Stimulated activated CD8-positive, alpha-beta memory T cell treated with anti-CD3 and anti-CD28 coated beads, Interleukin-15, amount 100 ng/mL, for 48 hours (primary cell): ENCODE measurements at places on chromosomes 11 and 22.

- DNase-seq = no peak
These were observed 156.8 kb downstream of the WNT11 start for GRCh38 chr11:76049511-76049910.

DNA sequence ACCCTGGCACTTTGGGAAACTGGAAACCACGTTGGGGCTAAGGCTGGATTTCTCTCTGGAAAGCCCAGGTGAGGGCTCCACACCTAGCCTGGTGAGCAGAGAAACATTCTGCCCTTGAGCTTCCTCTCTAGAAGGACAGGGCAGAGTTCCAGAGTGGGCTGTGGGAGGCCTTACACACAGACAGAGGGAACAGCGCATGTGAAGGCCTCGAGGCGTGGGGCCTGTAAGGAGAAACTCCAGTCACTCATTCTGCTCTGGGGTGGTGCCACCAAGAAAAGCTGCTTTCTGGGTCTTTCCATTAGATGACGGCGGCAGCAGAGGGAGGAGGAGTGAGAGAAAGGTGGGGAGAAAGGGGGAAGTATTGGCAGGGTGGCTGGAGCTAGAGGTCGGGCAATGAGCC is 183.1 kb downstream of the CHST1 start:
- DNase-seq = no peak

DNA sequence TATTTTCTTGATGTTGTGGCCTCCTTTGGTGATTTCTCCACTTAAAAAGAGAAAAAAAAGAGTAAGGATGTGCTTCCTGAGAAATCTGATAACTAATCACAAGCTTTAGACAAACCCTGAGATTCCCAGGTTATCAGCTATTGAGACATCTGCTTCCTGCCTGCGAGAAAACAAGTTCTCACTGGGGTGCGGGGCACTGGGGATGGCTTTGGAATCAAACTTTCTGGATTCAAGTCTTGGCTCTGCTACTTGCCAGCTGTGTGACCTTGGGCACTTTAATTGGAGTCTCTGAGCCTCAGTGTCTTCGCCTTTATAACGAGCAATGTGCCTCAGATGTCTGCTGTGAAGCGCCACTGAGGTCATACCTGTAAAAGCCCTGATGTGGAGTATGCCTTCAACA is 152.5 kb upstream of the NAV2 start:
- no peak for DNase-seq

- DNase-seq = no peak
These were observed 178.8 kb downstream of the IGLL1 start for GRCh38 chr22:23401111-23401909.

GRCh38 chr22:43200555-43200954 is 13.6 kb upstream of the TTLL12 start:
- no peak for DNase-seq

GRCh38 chr22:19909350-19910179 is 32.0 kb upstream of the COMT start:
- peak; percentile 51 for DNase-seq

- no peak for DNase-seq
These were observed 50.6 kb upstream of the ARFGAP3 start for GRCh38 chr22:42907404-42908373.

DNA sequence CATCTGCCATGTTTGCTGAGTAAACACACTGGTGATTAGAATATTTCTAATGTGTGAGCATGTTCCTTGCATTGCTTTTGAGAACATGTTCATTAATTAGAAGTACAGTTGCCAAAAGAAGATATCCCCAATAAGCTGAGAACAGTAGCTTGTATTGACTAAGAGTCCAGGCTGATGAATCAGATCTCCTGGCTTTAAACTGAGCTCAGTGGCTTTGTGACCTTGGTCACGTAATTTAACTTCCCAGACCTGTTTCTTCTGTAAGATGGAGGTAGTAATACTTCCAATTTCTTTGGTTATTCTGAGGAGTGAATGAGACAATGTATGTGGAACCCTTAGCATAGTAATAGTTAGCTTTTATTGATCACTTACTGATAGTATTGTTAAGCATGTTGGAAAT is 61.9 kb downstream of the CYB5R2 start:
- DNase-seq = no peak

DNA sequence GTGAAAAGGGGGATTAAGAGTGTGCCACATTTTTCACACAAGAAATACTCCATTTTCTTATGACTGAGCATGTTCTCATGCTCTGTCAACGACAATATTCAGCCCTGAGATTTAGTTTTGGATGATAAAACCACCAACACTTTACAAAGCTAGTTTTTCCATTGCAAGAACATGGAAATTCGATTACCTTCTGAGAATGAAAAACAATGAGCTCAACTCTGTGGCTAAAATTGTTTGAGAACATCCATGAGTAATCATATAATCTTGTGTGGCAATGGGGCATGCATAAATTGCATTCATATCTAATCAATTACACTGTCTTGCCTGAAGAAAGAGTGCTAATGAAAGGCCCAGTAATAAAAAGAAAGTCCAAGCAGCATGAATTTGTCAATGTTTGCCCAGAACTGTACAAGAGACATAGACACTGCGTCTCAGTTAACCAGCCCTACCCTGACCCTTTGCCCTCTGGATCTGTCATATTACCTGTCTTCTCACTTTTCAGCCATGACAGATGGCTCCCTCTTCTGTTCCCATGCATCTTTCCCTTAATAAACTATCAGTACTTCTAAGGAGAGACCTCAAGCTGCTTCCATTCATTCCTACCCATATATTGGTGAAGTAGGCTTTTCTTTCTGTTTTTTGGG is 253.4 kb downstream of the FAM76B start:
- no peak for DNase-seq

- peak; percentile 8 for DNase-seq
These were observed 9.8 kb downstream of the THAP12 start for GRCh38 chr11:76371170-76371569.

GRCh38 chr11:115961159-115962003 is 457.2 kb upstream of the CADM1 start:
- no peak for DNase-seq

DNA sequence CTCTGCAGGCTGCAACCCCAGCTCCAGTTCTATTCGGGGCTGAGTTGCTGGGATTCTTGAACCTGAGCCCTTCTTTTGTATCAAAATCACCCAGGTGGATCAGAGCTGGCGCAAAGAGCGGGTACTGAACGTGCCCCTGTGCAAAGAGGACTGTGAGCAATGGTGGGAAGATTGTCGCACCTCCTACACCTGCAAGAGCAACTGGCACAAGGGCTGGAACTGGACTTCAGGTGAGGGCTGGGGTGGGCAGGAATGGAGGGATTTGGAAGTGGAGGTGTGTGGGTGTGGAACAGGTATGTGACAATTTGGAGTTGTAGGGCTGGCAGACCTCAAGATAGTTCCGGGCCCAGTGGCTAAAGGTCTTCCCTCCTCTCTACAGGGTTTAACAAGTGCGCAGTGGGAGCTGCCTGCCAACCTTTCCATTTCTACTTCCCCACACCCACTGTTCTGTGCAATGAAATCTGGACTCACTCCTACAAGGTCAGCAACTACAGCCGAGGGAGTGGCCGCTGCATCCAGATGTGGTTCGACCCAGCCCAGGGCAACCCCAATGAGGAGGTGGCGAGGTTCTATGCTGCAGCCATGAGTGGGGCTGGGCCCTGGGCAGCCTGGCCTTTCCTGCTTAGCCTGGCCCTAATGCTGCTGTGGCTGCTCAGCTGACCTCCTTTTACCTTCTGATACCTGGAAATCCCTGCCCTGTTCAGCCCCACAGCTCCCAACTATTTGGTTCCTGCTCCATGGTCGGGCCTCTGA is 3.8 kb downstream of the FOLR1 start:
- no peak for DNase-seq

- DNase-seq = no peak
These were observed 173.9 kb downstream of the DDX10 start for GRCh38 chr11:108838792-108839105.

GRCh38 chr11:61960532-61960931 is 6.9 kb downstream of the FTH1 start:
- no peak for DNase-seq

DNA sequence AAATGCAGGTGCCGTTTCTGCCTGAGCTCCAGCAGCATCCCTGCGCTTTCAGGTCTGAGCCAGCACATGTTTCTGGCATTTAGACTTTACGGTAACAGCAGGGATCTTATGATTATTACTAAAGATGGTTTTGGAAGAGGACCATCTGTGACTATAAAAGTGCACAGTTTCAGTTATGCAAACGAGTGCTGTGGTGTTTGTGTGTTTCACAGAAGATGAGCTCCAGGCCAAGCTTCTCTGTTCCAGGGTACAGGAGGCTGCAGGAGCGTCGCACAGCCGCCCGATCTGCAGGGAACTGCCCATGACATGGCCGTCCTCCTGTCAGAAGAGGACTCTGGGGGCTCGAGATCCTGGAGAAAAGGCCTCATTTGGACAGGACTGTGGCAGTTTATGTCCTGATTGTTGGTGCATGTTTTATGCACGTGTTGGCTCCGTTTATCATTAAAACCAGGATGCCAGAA is 297.3 kb downstream of the TBC1D22A start:
- no peak for DNase-seq

DNA sequence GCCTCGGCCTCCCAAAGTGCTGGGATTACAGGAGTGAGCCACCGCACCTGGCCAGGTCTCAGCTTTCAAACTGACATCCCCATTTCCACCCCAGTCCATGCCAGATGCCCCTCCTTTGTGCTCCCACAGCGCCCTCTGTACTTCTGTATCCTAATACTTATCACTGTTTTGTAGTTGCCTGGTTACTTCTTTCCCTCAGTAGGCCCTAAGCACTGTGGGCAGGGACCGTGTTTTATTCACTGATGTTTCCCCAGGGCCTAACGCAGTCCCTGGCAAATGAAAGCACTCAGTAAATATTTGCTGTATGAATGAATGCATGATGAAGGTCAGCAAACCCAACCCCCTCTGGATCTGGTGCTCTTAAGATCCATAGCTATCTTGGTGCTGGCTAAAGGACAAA is 2.2 kb upstream of the TRIM3 start:
- no peak for DNase-seq

DNA sequence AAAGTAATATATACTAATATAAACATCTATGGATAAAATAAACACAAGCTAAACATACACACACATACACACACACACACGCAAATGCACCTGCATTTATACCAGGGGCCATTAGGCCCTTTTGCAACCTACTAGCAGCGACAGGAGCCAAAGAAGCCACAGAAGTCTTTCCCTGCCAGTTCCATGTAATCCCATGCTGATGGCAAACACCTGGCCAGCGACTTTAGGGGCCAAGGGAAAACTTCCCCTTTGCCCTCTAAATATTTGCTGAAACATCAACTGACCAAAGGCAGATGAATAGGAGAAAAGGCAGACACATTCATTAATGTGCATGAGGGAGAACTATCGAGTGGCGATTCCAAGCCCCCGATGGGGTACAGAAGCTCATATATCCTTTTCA is 14.8 kb upstream of the P2RY2 start:
- DNase-seq = no peak
